ENCODE measurements at places on chromosomes 6 and 20.

DNA sequence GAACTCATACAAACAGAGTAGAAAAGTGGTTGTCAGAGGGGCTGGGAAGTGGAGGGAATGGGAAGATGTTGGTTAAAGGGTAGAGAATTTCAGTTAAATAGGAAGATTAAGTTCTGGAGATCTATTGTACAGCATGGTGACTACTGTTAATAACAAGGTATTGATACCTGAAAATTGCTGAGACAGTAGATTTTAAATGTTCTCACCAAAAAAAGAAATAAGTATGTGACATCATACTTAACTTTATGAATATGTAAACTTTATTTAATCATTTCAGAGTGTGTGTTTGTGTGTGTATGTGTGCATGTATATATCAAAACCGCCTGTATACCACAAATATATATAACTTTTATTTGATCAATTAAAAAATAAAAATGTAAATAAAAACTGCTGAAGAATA lies 896.4 kb downstream of the TFAP2A start:
- no peak for DNase-seq

DNA sequence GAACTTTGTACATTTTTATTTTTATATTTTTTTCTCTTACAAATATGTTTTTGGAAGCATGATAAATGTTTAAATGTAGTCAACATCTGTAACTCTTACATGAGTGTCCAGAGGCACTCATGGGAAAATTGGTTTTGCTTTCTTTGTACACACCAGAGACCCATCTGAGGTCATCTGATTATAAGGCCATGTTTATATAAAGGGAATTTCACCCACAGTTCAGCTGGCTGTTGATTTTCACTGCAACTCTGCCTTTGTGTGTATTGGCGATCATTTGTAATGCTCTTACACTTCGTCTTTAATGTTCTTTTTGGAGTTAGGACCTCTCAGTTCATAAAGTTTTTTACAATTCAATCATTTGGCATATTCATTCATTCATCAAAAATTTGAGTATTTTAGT lies 28.1 kb downstream of the RIOK1 start:
- DNase-seq = no peak

- no peak for DNase-seq
These were observed 51.7 kb downstream of the CNKSR3 start for GRCh38 chr6:154458565-154459470.

GRCh38 chr20:56518721-56519398 lies 5.7 kb upstream of the FAM209A start:
- DNase-seq = no peak

DNA sequence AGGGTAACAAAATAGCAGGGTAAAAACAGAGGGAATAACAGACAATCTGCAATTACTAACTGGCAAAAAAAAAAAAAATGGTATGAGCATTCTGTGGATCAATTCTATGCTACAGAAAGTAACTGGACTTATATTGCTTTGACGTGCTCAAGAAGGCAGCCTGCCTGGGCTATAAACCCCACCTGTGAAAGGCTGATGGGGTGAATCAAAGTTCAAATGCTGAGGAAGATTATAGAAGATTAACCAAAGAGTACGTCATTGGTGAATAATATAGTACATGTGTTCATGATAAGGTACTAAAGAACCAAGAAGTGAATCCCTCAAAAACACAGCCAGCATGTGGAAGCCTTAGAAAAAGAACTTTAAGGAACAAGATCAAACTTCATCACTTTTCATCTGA lies 441.9 kb upstream of the PTCHD4 start:
- DNase-seq = no peak

DNA sequence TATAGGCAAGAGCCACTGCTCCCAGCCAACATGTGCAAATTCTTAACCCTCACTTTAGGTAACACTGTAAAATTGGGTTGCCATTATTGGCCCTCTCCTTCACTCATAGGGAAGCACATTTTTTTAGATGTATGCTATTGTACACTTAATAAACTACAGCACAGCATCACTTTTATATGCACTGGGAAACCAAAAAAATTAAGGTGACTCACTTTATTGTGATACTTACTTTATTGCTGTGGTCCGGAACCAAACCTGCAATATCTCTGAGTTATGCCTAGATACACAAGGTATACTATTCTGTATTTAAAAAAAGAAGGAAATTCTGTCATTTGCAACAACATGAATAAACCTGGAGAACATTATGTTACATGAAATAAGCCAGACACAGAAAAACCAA lies 40.5 kb downstream of the IPCEF1 start:
- no peak for DNase-seq

GRCh38 chr20:33601861-33602260 lies 60.3 kb upstream of the C20orf144 start:
- no peak for DNase-seq

DNA sequence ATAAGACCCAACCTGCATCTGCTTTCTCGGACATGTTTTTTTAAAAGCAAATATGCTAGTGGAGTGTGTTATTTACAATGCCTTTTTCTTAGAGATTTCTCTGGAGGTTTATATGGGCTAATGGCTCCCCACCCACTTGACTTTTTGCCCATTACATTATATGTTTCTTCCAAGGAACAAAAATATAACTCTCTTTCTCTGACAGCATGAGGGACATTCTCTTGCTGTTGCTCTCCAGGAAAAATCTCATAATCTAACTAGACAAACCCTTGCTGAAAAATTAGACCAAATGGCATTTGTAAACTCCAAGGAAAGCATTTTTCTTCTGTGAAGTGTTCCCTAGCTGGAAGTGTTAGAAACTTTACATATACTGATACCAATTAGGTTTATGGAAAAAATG lies 213.7 kb downstream of the PRL start:
- no peak for DNase-seq

DNA sequence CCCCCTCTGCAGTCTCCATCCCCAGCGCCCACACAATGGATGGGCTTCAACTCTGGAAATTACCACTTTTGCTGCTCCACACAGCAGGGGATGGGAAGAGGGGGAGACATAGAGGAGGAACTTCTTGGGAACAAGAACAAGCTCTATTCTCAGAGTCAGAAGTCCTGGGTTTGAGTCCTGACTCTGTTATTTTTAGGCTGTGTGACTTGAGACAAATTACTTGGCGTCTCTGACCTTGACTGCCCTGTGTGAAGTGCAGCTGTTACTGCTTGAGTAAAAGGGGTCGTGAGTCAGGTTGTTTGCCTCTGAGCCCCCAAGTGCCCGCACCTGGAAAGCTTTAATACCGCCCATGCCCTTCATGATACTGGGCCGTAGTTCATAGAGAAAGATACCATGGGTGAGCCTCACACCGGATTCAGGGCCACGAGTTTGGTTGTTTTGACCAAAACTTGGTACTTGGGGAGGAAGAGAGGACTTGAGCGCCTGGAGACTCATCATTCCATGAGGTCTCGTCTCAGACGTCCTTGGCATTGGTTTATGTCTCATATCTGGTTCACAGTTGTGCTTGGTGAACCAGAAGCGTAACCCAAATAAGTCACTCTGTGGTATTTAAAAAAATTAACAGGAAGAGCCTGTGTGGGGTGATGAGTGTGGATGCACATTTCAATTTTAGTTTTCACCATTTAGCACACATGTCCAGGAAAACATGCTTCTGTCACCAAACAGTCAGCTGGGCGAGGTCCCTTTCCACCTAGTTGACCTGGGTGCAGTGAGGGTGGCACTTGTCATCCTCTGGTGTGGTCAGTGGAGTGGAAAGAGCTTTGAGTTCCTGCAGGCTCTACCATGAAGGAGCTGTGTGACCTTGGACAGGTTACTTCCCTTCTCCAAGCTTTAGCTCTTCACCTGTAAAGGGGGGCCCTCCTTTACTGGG lies 75.6 kb downstream of the CDC5L start:
- no peak for DNase-seq

DNA sequence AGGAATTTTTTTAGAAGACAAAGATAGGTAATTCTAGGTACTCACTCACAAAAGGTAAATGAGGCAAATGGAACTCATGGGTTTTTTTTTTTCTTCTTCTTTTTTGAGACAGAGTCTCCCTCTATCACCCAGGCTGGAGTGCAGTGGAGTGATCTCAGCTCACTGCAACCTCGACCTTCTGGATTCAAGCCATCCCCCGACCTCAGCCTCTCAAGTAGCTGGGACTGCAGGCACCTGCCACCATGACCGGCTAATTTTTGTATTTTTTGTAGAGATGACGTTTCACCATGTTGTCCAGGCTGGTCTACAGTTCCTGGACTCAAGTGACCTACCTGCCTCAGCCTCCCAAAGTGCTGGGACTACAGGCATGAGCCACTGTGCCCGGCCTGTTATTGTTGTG lies 126.1 kb downstream of the LRRC1 start:
- no peak for DNase-seq

DNA sequence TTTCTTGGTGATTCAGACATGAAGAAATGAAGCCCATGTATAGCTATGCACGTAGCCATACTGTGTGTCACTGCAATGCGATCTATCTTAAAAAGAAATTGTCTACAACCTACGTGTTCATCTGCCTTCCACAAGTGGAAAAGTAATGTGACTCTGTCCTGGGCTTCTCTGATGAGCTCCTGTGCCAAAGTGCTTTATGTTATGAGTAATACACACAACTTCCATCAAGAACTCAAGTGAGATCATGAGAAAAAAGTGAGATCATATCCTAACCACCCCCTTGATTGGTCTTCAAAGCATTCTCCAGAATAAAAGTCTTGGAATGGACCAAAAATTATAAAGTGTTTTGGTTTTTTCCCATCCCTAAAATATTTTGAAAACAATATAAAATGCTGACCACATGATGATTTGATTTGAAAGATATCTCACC lies 114.3 kb downstream of the DST start:
- DNase-seq = no peak

DNA sequence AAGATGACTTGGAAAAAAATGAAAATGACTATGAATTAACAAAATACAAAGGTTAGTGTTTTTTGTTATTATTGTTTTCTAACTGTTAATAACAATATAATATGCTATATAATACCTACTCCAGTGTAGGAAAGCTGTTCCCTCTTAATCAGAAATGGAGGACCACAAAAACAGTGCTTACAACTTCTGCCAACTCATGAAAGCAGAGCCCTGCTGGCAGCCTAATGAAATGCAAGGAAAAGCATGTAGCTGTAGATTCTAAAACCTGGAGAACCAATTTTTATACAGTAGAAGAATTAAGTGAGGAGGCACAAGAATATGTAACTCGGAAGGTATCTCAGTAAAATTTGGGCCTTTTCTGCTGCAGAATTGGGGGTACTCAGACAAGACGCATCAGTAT lies 29.4 kb downstream of the PHIP start:
- DNase-seq = no peak

DNA sequence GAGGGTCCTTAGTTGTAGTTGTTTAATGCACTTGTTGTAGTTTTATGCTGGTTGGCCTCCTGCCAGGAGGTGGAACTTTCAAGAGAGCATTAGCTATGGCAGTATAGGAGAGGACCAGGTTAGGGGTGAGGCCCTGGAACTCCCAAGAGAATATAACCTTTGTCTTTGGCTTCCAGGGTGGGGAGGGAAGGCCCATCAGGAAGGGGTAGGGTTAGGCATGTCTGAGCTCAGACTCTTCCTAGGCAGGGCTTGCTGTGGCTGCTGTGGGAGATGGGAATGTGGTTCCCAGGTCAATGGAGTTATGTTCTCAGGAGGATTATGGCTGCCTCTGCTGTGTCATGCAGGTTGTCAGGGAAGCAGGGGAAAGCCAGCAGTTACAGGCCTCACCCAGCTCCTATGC lies 20.0 kb upstream of the GABRR1 start:
- no peak for DNase-seq

DNA sequence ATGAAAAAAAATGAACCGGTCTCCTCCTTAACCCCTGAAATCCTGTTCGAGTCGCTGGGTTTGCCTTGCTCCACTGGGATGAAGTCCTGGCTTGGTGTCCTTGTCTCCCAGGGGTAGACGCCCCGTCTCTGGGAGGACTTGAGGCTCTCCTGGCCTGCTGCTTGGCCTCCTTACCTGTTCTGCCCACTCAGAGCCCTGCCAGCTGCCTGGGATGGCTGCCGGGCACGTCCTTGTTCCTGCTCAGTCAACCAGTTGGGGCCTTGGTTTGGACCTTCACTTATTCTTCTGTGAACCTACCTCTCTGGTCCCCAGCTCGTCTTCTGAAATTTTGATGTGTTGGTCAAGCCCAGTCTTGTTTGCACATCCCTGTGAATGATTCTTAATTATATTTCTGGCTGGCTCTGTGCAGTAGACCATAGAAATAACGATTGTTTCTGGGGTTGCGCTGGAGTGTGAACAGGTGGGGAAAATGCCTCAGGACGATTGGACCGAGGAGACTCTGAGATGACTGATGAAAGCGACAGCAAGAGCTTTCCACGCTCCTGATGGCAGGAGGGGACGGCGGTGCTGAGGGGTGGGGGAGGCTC lies 126.5 kb upstream of the ESR1 start:
- no peak for DNase-seq

DNA sequence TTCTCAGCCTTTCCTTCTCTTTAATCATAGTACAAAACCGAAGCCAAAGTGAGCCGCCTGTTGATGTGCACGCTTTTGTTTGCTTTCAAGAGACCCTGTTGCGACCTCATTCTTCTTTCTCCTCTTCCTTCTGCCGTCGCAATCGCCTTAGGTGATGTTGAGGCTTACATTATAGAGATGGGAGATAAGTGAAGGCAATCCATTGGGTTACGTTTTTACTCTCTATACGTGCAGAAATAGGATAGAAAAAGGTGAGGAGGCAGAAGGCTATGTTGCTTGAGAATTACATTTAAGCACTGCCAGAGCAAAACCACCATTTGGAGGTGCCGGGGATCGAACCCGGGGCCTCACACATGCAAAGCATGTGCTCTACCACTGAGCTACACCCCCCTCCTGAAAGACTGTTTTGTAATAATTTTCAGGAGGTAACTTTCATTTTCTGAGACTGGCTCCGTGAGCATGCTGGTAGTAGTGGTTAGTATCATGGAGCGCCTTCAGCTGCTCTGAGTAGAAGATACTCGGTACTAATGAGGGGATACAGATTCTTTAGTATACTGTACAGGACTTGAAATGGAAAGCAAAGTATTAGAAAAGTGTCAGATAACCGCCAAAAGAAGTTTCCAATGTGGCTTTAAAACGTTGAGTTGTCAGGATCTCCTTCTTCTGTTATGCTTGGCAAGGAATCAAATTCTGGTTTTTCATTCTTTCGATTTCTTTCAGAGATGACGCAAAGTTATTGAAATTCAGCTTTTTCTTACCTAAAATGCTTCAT lies 165.6 kb downstream of the TRIM27 start:
- DNase-seq = no peak

DNA sequence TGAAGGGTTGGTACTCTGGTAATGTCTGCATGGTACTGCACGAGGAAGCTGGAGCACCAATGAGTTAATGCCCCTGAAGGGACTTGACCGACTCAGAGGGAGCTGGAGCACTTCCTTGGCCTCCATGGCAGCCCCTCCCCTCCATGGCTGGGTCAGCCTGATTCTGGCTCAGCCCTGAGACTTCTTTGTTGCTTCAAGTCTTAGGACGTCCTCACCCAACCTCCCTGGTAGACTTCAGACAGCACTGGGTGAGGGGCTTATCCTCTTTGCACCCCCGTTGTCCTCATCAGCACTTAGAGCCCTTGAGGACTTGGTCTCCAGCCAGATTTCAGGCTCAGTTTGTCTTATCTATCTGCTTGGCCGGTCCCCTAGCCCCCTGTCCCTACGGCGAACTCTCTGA lies 16.4 kb upstream of the TAGAP start:
- DNase-seq = no peak

GRCh38 chr6:113120224-113120581 lies 736.9 kb upstream of the MARCKS start:
- DNase-seq = no peak

- DNase-seq = no peak
These were observed 199.8 kb downstream of the PLCB1 start for GRCh38 chr20:8331740-8332412.
